ENCODE measurements at places on chromosomes 1 and 21.

DNA sequence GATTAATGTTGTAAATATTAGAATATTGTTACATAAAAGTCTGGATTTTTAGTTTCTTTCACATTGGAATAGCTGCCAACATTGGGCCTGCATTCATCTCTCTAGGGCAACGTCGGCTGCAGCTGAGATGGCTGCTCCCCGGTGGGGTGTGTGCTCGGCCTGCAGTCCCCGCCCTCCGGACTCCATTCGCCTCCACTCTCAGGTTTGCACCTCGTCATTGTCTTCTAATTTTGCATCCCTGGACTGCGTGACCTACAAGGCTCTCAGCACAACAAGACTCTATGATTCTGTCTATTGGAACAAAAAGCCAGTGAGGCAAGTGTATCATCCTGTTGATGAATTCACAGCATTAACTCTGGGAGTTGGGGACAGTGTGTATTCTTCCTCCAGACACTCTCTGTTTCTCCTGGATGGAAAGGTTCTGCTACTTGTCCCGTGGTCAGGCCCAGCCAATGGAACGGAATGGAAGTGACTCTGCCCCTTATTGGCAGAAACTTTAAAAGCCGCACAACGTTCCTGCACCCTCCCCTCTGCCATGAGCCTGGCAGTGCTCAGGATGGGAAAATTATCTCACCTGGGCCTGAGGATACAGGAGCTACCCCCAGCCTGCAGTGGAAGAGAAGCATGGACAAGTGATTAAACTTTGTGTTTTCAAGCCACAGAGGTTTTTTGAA lies 105.0 kb upstream of the SAMD11 start:
- DNase-seq = no peak

DNA sequence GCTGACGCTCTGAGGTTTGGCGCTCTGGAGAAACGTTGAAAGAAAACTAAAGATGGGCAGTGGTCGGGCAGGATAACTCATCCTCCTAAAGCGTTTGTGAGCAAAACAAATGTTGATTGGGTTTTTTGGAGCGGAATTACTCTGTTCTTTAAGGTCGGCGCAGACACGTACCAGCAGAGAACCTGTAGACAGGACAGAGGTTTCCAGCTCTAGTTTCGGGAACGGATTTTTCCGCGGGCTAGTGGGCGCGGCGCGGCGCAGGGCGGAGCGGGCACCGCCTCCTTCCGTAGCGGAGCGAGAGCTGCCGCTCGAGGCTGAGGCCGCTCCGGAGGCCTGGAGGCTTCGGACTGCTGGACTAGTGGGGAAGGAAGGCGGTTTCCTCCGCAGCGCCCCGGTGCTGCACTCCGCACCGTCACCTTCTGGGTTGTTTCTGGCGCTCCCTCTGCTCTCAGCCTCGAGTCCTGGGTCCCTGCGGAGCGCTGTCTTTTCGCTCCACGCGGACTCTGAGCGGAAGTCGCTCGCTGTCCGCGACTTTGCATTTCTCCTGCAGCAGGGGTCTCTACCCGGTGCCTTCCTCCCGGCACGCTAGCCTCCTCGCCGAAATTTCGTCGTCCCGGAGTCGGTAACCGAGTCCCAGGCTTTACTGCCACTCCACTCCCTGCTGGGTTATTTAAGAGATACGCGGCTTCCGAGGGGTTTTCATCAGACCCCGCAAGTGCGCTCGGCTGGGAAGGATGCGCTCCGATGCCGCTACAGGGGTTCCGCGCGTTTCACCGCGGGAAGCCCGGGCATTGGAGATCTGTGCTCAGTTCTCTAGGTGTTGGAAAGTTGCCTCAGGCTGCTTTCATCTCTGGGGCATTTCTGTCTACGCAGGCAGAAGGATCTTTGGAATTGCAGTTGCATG lies 7.0 kb downstream of the FOXD2 start:
- no peak for DNase-seq

DNA sequence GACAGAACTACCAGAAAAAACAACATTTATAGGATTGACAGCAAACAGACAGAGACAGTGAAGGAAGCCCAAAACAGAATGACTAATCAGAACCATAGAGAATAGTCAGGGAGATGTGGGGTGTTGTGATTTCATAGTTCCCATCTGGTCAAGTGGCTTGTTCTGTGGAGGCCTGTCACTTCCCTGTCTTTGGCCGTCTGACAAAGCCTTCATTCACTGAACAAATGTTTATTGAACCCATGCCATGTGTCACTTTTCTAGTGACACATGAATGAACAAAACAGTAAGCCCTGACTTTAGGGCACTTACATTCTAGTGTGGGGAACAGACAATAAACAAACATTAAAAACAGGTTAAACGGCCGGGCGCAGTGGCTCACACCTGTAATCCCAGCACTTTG lies 3.2 kb upstream of the SRRM1 start:
- no peak for DNase-seq

- no peak for DNase-seq
Observed at GRCh38 chr1:118123116-118123839, 61.8 kb downstream of the SPAG17 start.

DNA sequence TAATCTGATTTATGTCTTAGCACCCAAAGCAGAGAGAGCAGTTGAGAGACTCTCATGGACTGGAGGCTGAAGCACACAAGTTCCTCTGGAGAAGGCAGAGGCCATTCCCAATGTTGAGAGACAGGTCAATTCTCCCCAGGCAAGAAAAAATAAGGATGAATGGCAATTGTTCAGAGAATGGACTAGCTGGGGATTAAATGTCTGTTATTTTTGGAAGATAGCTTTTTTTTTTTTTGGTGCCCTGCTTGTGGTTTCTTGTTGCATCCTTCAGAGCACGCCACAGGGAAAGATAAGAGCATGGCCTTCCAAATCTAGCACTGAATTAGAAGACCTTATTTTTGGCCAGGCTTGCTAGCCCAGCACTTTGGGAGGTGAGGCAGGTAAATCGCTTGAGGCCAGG lies 65.6 kb upstream of the ERRFI1 start:
- DNase-seq = no peak

DNA sequence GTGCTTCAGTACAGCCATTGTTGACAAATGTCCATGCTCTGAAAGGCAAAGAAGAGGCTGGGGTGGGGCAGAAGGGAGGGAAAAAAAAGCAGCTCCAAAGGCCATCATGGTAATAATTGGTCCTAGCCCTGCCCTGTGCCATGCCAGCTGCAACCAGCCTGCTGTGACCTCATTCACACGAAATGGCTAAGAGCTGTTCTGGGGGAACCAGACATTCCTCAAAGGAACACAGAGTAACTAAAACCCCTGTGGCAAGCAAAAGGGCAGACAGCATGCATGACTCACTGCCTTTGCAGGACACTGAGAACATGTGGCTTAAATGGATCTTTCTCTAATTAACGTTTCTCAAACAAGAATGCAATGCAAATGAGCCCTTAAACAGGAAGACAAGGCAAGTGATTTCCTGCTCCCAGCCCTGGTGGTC lies 42.3 kb downstream of the STYXL2 start:
- no peak for DNase-seq

DNA sequence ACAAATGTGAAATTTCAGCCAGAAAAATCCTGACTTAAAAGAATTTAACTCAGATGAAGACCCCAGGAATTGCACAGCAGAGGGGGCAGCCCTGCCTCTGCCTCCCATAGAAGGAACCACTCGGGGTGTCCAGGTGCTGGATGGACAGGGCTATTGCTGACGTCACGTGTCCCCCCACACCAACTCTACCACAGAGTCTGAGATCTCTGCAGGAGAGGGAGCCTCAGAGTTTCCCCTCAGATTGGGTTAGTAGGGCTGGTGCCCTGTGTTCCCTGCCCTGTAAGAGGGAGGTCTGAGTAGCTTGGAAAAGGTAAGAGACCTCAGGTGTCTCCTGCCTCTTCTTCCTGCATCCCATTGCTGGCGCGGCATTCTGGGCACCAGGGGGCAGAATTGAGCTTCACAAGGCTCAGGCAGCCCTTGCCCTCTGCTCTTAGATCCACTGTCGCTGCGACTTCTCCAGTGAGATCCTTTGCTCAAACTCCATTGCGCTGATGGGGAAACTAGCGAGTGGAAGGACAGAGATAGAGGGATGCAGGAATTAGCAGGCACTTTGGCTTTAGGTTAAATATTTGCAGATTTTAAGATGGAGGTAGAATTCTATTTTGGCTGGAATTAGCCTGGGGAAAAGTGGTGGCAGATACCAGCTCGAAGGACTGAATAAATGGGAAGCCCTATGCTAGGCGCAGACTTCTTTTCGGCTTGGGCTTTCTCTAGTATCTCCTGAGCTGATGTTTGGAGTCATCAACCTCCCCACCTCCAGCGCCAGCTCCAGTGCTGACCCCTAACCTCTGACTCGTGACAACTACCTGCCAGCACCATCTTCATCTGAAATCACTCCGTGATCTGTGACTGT lies 42.8 kb upstream of the DMBX1 start:
- no peak for DNase-seq

- DNase-seq = no peak
Observed at GRCh38 chr1:81757398-81758020, 43.2 kb upstream of the ADGRL2 start.

DNA sequence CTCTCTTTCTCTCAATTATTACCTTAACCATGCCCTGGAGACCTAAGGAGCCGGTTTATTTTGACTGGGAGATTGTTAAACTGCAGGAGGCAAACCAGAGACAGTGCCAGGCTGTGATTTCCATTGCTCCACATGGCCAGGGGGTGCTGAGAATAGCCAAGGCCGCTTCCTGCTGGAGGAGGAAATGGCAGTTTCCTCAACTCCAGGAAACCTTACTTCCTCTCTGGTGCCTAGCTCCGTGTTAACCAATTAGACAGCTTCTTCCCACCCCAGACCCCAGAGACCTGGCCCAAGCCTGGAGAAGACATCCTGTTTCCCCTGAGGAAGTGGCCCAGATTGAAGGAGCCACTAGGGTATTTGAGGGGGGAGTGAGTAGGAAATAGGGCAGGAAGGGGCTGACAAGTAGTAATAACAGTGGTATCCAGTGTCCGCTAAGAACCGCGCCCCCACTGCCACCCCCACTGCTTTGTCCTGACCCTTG lies 161.2 kb downstream of the PLPP3 start:
- no peak for DNase-seq

DNA sequence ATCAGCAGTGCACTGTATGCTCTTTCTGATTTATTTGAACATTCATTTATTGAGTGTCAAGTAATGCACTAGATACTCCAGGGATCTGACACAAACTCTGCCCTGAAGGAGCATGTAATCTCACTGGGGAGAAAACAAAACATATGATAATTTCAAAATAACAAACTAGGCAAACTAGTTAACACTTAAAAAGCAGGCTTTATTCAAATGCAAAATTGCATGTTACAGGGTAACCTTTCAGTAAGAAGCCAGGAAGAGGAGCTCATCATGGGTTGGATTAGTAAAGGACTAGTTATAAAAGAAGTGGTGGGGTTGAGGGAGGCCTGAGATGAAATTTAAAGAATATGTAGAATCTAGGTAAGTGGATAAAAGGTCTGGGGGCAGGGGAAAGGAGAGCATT lies 20.9 kb downstream of the SELL start:
- DNase-seq = no peak

GRCh38 chr1:9691691-9692090 lies 40.2 kb downstream of the PIK3CD start:
- DNase-seq = no peak

DNA sequence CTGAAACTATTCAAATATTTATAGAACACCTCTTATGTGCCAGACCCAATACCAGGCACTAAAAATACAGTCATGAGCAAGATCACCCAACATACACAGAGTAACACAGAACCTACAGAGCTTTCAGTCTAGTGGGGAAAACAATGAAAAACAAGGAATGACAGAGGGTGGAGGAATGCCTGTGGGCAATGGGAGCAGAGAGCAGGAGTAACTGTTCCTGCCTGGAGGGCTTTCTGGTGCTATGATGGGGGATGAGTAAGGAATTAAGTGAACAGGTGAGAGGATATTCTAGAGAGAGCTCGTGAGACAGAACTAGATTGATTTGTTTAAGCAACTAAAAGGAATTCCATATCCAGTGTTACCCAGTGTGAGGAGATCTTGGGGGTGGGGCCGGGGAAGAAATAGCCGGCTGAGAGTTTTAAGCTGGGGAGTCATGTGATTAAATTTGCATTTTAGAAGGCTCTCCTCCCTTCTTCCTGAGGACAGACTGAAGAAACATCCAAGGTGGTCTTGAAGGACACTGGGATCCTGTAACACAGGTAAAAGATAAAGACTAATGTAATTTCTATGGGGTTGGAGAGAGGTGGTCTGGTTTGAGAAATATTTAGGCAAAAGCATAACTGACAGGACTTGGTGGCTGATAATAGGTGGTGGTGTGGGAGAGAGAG lies 2.1 kb upstream of the CD53 start:
- DNase-seq = no peak

DNA sequence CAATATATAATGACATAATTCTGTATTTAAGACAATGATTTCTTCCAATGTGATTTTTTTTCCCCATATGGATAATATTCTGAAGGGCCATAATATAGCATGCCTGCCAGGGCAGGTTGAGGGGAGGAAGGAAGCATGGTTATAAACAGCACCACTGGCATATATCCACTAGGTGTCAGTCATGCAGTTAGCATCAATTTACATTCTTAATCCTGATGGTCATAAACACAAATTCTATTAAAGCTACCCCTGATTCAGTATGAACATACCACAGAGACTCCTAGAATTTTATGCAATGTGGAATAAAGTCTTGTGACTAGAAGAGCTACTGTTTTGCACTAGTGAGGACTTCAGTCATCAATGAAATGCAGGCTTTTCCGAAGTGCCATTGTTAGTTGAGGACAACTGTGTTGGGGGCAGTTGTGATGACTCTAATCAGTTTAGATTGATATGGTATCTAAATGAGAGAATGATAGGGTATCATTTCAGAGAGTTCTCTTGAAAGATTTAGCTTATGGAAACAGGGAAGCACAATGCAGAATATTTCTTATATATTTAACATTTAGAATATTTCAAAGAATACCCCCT lies 342.7 kb upstream of the NR5A2 start:
- peak; percentile 20 for DNase-seq

GRCh38 chr1:8371372-8371991 lies 53.6 kb downstream of the SLC45A1 start:
- no peak for DNase-seq

DNA sequence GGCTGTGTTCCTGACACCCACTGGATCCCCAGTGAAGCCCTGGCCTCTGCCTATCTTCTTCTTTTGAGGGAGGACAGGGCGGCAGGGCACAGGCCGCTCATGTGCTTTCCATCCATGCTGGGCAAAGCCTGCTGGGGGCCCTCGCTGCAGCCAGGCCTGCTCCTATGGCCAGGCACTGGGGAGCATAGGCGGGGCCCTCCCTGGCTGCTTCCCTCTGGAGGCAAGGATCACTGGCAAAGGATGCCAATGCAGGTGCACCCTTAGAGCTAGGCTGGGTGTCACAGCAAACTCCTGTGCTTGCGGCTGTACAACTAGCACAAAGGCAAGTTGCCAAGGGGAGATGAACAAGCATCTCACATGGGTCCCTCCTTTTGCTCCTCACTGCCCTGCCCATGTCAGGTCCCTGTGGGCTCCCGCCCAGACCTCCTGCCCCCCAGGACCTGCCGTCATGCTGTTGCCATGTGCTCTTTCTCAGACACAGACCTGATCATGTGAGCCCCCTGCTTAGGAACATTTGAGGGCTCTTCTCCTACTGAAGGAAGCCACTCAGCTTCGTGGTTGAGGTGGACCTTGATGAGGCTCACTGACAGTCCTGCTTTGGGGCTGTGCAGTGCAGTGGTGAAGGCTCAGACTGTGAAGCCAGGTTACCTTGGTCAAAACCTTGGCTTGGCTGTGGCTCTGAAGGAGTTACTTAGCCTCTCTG lies 393.6 kb downstream of the PTPRU start:
- no peak for DNase-seq

GRCh38 chr1:107875689-107876088 lies 89.3 kb downstream of the VAV3 start:
- no peak for DNase-seq
